ENCODE measurements at places on chromosomes 16 and 17.

DNA sequence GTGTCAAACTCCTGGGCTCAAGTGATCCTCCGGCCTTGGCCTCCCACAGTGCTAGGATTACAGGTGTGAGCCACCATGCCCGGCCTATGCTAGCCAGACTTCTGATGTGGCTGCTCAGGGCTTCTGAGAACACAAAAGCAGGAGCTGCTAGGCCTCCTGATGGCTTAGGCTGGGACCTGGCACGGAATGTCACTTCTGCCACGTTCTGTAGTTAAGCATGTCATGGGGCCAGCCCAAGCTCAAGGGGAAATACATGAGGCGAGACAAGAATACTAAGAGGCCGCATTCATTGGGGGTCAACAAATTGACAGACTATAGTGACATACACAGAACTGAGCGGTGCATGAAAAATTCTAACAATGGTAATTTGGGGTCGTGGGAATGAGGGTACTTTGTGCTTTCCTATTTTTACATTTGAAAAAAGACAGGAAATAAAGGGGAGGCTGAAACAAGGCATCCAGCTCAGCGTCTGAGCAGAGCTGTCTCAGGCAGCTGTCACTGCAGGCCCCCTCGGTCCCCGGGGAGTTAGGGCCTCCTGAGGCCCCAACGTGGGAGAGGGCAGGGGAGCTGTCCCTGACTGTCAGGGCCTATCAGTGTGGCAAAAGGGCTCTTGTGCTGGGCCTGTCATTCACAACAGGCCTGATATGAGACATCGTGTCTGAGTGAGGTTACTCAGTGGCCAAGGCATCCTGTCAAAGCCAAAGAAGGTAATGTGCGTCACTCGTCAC is 26.4 kb downstream of the CFAP20 start:
- no peak for DNase-seq

DNA sequence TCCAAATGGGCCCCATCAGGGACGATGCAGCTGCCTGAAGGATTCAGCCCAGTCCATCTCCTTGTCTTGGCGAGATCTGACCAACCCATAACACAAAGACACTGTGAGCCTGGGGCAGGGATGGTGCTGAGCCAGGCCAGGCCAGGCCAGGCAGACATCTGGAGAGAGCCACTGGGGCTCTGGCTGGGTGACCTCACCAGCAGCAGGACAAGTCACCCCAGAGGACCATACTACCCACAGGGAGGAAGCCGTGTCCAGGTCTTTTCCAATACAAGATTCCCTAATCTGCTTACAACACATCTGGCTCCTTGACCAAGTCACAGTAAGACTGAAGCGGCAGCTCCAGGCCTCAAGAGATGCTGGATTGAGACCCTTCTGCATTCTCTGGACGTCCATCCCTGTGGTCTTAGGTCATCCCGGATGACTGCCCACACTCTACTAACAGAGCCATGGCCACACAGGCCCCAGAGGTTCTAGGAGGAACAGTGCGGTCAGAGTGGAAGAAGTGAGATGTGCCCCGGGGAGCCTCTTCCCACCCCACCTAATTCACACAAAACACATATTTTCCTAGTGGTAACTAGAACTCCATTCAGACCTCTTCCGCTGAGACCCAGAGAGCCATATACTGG is 81.8 kb upstream of the RCVRN start:
- DNase-seq = no peak

DNA sequence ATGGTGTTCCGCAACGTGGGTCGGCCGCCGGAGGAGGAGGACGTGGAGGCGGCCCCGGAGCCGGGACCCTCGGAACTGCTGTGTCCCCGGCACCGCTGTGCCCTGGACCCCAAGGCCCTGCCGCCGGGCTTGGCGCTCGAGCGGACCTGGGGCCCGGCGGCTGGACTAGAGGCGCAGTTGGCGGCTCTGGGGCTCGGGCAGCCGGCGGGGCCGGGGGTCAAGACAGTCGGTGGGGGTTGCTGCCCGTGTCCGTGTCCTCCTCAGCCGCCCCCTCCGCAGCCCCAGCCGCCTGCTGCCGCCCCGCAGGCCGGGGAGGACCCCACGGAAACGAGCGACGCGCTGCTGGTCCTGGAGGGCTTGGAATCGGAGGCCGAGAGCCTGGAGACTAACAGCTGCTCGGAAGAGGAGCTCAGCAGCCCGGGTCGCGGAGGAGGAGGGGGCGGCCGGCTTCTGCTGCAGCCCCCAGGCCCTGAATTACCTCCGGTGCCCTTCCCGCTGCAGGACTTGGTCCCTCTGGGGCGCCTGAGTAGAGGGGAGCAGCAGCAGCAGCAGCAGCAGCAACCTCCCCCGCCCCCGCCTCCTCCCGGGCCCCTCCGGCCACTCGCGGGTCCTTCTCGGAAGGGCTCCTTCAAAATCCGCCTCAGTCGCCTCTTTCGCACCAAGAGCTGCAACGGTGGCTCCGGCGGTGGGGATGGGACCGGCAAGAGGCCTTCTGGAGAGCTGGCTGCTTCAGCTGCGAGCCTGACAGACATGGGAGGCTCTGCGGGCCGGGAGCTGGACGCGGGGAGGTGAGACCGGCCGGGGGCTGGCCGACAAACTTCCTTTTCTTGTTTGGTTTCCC is 821 bp downstream of the SOCS7 start:
- peak; percentile 57 for DNase-seq

DNA sequence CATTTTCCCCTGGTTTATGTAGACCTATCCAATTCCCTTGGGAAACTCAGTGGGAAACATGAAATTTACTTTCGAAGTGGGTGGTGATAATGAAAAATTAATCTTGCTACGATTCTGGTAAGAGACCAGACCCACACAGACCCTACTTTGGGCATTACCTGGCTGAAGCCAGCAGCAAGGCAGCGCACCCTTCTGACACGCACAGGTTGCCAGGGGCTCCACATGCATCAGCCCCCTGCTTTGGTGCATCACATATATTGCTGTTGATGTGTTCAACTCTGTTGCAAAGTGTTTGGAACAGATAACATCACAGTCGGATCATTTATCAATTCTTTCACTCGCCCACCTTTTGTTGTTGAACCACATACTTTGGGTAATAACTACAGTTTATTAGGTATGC is 26.6 kb downstream of the SMARCE1 start:
- DNase-seq = no peak

DNA sequence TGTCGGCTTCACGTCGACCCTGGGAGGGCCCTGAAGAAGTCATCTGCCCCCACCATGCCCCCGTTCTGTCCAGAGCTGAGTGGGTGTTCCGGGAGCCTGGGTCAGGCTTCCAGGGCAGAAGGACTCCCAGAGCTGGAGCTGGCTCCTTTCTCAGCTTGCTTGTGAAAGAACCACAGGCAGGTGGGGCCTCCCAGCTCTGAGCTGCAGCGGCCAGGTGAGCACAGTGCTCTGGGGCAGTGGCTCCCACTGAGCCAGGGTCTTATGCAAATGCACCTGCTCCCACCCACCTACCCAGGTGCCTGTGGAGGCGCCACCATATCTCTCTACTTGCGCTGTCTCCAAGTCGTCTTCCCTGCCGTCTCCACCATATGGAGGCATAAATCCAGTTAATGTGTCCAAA is 140.0 kb upstream of the RPL38 start:
- DNase-seq = no peak

DNA sequence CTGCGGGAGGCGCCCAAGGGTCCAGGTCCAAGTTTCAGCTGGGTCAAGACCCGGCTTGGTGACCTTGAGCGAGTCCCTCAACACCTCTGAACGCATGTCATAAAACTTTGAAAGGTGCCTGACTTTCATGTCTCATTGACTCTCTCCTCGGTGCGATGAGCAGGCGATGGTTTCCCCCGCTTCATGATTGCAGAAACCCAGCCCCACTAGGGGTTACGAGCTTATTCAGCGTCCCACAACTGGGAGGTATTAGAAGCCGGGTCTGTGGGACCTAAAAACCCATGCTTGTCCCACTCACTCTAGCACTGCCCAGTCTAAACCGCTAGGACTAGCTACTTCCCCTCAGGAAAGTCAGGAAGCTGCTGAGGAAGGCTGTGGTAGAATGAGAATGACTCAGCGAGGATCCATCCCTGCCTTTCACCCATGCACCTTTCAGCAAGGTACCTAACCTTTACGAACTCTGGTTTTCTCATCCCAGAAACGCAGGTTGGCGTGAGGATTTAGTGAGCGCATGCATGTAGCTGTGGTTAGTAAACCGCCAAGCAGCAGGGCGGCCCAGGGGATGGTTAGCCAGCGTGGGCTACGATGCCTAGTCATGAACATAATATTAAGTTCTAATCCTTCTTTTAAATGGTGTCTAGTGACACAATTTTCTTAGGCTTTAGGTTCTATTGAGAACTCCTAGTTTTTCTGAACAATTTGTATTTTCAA is 26.2 kb upstream of the RFFL start:
- DNase-seq = peak; percentile 58

GRCh38 chr17:50214976-50215760 is 13.7 kb upstream of the COL1A1 start:
- peak; percentile 62 for DNase-seq

- no peak for DNase-seq
Observed at GRCh38 chr16:63856537-63856936, 1265.3 kb downstream of the CDH11 start.

- no peak for DNase-seq
Observed at GRCh38 chr17:36470499-36470898, 16.0 kb upstream of the ZNHIT3 start.

Measured in foreskin fibroblast (primary cell).